A549 (cell line): ENCODE measurements at places on chromosomes 1 and 21.

DNA sequence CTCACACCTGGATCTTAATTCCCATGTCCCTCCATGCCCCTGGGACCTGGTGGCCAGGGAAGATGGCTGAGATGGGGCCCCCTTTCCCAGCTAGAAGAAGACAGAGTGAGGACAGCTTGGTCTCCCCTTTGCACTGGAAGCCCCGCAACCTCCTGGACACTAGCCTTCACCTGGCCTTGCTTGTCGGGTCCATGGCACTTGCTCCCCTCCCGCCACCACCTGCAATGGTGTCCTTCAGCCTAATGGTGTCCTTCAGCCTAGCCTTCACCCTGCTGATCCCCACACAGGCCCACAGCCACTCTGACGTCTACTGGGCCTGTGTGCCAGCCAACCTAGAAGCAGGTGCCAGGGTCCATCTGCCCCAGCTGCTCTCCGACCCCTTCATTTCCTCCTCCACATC lies 45.9 kb upstream of the EDN2 start:
- no peak for DNase-seq

DNA sequence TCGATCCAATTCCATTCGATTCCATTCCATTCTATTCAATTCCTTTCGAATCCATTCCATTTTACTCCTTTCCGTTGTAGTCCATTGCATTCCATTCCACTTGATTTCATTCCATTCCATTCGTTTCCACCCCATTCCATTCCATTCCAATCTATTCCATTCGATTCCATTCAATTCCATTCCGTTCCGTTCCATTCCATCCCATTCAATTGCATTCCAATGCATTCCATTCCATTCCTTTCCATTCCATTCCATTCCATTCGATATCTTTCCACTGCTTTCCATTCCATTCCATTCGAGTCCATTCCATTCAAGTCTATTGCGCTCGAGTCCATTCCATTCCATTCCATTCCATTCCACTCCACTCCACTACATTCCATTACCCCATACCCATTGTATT lies 2568.7 kb upstream of the TPTE start:
- no peak for DNase-seq

DNA sequence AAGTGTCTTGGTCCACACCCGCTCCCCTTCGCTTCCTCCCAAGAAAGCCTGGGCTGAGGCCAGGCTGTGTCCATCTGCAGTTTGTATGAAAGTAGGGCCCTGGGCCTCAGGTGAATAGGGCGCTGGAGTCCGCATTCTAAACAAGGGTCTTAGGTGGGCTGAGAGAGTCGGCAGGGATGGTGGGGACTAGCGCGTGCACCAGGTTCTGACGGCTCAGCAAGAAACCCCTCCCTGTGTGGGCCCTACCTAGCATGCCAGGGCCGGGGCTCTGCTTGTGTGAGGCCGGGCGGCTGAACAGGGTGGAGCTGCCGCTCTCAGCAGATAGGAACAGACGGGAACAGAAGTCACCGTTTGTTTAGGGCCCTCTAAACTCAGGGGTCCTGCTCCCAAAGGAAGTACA lies 1.7 kb downstream of the ACTRT2 start:
- DNase-seq = no peak

- DNase-seq = no peak
Measured at GRCh38 chr1:59107916-59108315, 189.0 kb upstream of the FGGY start.

- DNase-seq = no peak
Measured at GRCh38 chr21:14998784-14999183, 66.0 kb downstream of the NRIP1 start.

DNA sequence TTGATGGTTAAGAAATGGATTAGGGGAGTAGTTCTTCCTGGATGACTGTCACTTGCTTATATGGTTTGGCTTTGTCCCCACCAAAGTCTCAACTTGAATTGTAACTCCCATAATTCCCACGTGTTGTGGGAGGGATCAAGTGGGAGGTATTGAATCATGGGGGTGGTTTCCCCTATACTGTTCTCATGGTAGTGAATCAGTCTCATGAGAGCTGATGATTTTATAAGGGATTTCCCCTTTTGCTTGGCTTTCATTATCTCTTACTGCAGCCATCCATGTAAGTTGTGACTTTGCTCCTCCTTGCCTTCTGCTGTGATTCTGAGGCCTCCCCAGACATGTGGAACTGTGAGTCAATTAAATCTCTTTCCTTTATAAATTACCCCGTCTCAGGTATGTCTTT lies 1621.1 kb downstream of the MRPL39 start:
- DNase-seq = no peak
